ENCODE measurements at places on chromosomes 16 and 17. TPM values are rescaled to one million over a fixed set of nuclear protein-coding genes. Genes with fewer than 3 reads are reported as not detected.

The RAP1GAP2 gene
- 0.46 TPM for total RNA-seq

The NECAB2 gene
- 0.11 TPM for total RNA-seq

The KRTAP2-2 gene
- total RNA-seq = not detected

The MARVELD3 gene
- total RNA-seq = not detected

The DHRS7C gene
- not detected for total RNA-seq

- no peaks in the 10 kb centered on the region for H3K4me1 ChIP-seq
- no peaks in the 10 kb centered on the region for H3K27me3 ChIP-seq
- no peak overlapping the region for H3K27ac ChIP-seq
- H3K4me3 ChIP-seq = no peak overlapping the region
Measured at GRCh38 chr16:64648282-64648681, 473.6 kb downstream of the CDH11 start.

GRCh38 chr17:2400474-2400866 is 390 bp downstream of the MNT start:
- DNase-seq = peak; percentile 56
- peak overlapping the region; percentile 99 for H3K27ac ChIP-seq
- H3K4me1 ChIP-seq = peaks cover 41% of the 10 kb centered on the region
- H3K27me3 ChIP-seq = no peaks in the 10 kb centered on the region
- peak overlapping the region; percentile 98 for H3K4me3 ChIP-seq

DNA sequence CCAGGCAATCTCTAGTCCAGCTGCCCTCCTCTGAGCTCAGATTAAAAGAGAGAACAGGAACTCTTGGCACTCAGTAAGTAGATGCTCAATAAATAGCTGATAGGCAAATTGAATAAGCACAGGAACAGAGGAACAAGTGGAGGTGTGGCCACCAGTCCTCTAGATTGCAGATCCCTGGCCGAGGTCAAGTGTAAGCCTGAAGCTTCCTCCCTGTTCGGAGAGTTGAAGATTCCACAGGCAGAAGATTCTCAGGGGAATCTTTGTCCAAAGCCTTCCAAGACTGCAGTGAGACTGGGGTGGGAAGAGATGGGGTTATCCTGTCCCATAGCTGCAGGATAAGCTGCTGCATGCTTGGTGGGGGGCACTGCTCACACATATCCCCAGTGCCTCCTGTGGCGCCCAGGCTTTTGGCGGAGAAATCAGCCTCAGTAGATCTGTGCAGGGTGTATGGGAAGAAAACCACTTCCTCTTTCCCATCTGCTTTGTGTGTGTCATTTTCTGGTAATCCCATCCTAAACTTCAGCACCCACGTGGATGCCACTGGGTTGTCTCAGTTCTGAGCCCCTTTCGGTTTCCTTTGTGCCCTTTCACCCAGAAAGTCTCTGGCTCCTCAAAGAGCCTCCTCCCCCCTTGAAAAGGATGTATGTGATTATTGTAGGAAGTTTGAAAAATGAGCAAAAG is 12.1 kb downstream of the CD300A start:
- H3K36me3 ChIP-seq = peaks cover 84% of the 10 kb centered on the region
- H3K4me3 ChIP-seq = peak overlapping the region; percentile 37
- H3K4me1 ChIP-seq = peaks cover 46% of the 10 kb centered on the region

GRCh38 chr16:85229869-85230462 is 117.7 kb upstream of the CIBAR2 start:
- DNase-seq = no peak
- H3K27ac ChIP-seq = no peak overlapping the region
- H3K36me3 ChIP-seq = no peaks in the 10 kb centered on the region
- H3K4me1 ChIP-seq = no peaks in the 10 kb centered on the region

DNA sequence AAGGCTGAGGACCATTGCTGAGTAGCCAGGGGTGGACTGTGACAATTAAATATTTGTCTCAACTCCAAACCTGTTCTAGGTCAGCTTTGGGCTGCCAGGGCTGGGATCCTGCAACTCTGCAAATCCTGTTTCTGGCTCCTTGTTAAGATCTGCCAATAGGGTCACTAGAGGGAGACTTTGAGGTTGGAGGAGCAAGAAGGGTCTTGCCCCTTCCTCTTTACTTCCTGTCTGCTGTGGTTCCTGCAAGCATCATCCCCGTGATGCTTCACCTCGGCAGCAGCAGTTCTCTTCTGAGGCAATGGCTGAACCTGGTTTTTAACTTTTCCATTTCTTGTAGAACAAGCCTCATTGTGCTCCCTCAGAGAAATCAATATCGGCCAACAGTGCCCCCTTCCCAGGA is 124.6 kb downstream of the IRX5 start:
- no peaks in the 10 kb centered on the region for H3K36me3 ChIP-seq
- DNase-seq = no peak
- H3K27me3 ChIP-seq = peaks cover 32% of the 10 kb centered on the region
- no peak overlapping the region for H3K4me3 ChIP-seq
- H3K27ac ChIP-seq = no peak overlapping the region
- H3K4me1 ChIP-seq = no peaks in the 10 kb centered on the region

DNA sequence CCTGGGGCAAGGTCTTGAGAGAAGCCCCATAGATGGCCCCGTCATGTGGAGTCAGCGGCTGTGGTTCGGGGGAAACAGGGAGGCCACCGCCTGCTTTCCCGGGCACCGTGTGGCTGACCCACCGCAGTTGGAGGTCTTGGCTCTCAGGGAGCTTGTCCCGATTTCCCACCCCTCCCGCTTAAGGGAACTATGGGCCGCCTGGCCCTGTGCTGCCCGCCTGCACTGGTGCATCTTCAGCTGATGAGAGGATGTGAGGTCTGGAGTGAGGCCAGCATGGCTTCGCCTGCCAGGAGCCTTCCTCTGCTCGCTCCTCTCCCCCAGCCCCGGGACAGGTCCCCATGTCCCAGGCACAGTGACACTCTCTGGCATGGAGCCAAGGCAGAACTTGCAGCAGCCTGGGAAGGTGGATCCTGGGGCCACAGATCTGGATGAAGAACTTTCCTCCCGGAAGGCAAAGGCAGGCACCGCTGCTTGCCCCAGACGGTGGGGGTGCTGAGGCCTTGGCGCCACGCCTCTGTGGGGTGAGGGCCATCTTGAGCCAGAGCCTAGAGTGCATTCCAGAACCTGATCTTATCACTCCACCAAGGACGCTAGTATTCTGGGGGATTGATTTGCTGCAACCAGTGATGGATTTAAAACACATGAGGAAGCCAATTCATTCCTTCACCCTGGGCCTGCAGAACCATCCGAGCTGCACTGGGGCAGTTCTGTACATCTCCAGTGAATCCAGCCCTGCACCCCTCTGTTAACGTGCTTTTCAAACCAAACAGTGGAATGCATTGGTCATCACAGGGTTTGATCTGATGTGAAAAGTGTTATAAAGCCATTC is 178.6 kb upstream of the TNRC6C start:
- peaks cover 18% of the 10 kb centered on the region for H3K4me1 ChIP-seq
- H3K27ac ChIP-seq = no peak overlapping the region
- no peak overlapping the region for H3K4me3 ChIP-seq
- H3K27me3 ChIP-seq = no peaks in the 10 kb centered on the region
- no peaks in the 10 kb centered on the region for H3K36me3 ChIP-seq

- H3K27ac ChIP-seq = no peak overlapping the region
- DNase-seq = no peak
- H3K4me3 ChIP-seq = no peak overlapping the region
- no peaks in the 10 kb centered on the region for H3K4me1 ChIP-seq
Measured at GRCh38 chr16:19785512-19786130, 67.5 kb downstream of the IQCK start.

The PROCA1 gene
- 7.7 TPM for total RNA-seq

- no peak overlapping the region for H3K27ac ChIP-seq
- H3K27me3 ChIP-seq = no peaks in the 10 kb centered on the region
- peaks cover 76% of the 10 kb centered on the region for H3K36me3 ChIP-seq
Measured at GRCh38 chr17:55411463-55411855, 10.2 kb downstream of the MMD start.

GRCh38 chr16:59543641-59544040 is 809.5 kb upstream of the GOT2 start:
- DNase-seq = no peak
- H3K27ac ChIP-seq = no peak overlapping the region
- no peaks in the 10 kb centered on the region for H3K36me3 ChIP-seq
- H3K4me3 ChIP-seq = no peak overlapping the region
- H3K4me1 ChIP-seq = no peaks in the 10 kb centered on the region

DNA sequence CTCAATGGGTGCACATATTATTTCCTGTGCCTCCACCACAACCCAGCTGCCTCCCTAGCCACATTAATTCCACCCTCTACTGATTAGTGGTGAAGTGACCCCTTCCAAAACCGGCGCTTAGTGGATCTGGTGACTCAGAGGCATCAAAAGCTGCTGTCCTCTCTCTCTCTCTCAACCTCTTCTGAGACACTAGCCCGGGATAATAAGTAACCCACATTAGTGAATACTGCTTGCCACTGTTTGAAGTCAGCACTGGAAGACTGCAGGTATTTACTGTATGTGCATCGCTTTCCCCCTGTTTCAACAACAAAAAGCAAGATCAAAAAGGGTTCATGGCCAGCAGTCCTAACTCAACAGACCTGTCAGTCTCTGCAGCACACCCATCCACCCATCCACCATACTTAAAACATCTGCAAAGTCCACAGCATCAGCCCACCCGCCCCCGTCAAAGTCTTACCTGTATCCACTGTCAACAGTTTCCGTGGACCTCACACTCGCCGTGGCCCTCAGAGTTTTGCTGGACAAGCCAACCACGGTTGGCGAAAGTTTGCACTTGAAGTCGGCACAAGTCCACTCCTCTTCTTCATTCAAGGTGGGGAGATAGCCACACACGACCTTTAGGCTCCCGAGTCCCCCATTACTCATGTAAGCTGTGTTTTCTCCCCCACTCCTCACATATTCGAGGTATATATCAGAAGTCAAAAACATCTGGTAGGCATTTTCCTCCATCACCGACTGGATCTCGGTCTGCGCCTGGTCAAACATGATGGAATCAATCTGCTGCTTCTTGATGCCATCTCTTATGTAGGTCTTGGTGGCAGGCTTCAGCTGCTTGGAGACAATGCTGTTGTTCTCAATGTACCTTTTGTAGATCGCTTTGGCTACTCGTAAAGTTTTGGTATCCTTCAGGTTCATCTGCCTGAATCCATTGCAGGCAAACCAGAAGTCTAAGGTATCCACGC is 3.8 kb downstream of the AXIN2 start:
- peaks cover 16% of the 10 kb centered on the region for H3K27me3 ChIP-seq
- DNase-seq = no peak
- H3K4me1 ChIP-seq = peaks cover 29% of the 10 kb centered on the region
- no peak overlapping the region for H3K27ac ChIP-seq
- H3K36me3 ChIP-seq = peaks cover 13% of the 10 kb centered on the region

DNA sequence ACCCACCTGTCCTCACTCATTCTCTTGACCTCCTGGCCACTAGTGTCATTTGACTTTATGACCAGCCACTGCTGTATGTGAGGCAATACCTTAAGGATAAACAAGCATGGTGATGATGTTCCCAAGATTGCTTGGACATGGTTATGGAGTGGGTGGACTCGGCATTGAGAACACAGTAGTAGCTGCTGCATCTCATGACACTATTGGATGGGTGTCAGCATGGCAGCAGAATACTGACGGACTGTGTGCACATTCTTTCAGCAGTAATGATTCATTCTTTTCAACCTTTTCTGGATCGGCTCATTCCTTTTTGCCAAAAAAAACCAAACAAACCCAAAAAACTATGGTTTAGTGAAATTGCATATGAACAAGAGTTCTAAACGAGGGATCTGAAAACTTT is 13.5 kb downstream of the SPECC1 start:
- peaks cover 28% of the 10 kb centered on the region for H3K27me3 ChIP-seq
- no peaks in the 10 kb centered on the region for H3K36me3 ChIP-seq
- no peak for DNase-seq
- no peak overlapping the region for H3K4me3 ChIP-seq
- no peak overlapping the region for H3K27ac ChIP-seq

GRCh38 chr17:56172517-56172982 is 19.3 kb downstream of the ANKFN1 start:
- no peak for DNase-seq
- no peaks in the 10 kb centered on the region for H3K27me3 ChIP-seq
- H3K36me3 ChIP-seq = no peaks in the 10 kb centered on the region
- no peak overlapping the region for H3K27ac ChIP-seq
- no peaks in the 10 kb centered on the region for H3K4me1 ChIP-seq

The SLC5A10 gene
- total RNA-seq = not detected

- H3K4me1 ChIP-seq = peaks cover 52% of the 10 kb centered on the region
- no peak for DNase-seq
- H3K27me3 ChIP-seq = no peaks in the 10 kb centered on the region
- H3K27ac ChIP-seq = peak overlapping the region; percentile 32
- peaks cover 51% of the 10 kb centered on the region for H3K36me3 ChIP-seq
- H3K4me3 ChIP-seq = no peak overlapping the region
Measured at GRCh38 chr17:66379544-66379943, 77.1 kb downstream of the PRKCA start.

Data from activated T-helper 2 cell treated with anti-CD3 and anti-CD28 coated beads, Interferon-gamma antibody, Interleukin-2, Interleukin-4, amounts not matched to agents 10 μg/mL and 5 μg/mL and 100 μg/mL, durations not matched to agents 14 hours and 24 hours and 36 hours (primary cell).